ENCODE measurements at places on chromosomes 13 and 19. TPM values are rescaled to one million over a fixed set of nuclear protein-coding genes. Genes with fewer than 3 reads are reported as not detected.

The IFNL1 gene
- total RNA-seq, result not detected

The DLL3 gene
- 0.27 TPM for total RNA-seq

The ECSIT gene
- 28.9 TPM for total RNA-seq

The RNF17 gene
- not detected for total RNA-seq

The PSG4 gene
- not detected for total RNA-seq

The ZSCAN22 gene
- total RNA-seq, result 4.5 TPM

The ZNF724 gene
- 10.1 TPM for total RNA-seq

The GPR12 gene
- not detected for total RNA-seq

The CCDC194 gene
- total RNA-seq, result 4.5 TPM

The TMEM145 gene
- total RNA-seq, result not detected

The ZNF534 gene
- total RNA-seq, result not detected

The NCAN gene
- not detected for total RNA-seq

The MAST1 gene
- 1.1 TPM for total RNA-seq

The DZIP1 gene
- total RNA-seq, result not detected

The SIGLEC11 gene
- not detected for total RNA-seq

The KIR2DL1 gene
- not detected for total RNA-seq

The SMIM44 gene
- not detected for total RNA-seq

The ATG4D gene
- 46.4 TPM for total RNA-seq

The COMP gene
- not detected for total RNA-seq

The CGB1 gene
- not detected for total RNA-seq

The B3GNT8 gene
- 1.1 TPM for total RNA-seq

The SULT2A1 gene
- not detected for total RNA-seq

The RAB3A gene
- 3.6 TPM for total RNA-seq

The SRRM5 gene
- 0.41 TPM for total RNA-seq

The FKBP8 gene
- 199 TPM for total RNA-seq

The SMIM24 gene
- not detected for total RNA-seq

The EGLN2 gene
- total RNA-seq, result 128 TPM

The PALM3 gene
- total RNA-seq, result not detected

The SIGLEC12 gene
- 0.15 TPM for total RNA-seq

The ZNF730 gene
- total RNA-seq, result 0.34 TPM

The ZNF317 gene
- total RNA-seq, result 41.7 TPM

The FBXO27 gene
- not detected for total RNA-seq

The DIRAS1 gene
- not detected for total RNA-seq

All from T-helper 1 cell treated with Interleukin-12 subunit alpha and Interleukin-12 subunit beta and Interleukin-4 antibody, amounts not matched to agents 30 ng/mL and 1 ng/mL, for 36 hours (primary cell).